ENCODE measurements at places on chromosomes 6 and 20.
A peak's percentile ranks its signal among the peaks of the same experiment; 100 is the strongest.

DNA sequence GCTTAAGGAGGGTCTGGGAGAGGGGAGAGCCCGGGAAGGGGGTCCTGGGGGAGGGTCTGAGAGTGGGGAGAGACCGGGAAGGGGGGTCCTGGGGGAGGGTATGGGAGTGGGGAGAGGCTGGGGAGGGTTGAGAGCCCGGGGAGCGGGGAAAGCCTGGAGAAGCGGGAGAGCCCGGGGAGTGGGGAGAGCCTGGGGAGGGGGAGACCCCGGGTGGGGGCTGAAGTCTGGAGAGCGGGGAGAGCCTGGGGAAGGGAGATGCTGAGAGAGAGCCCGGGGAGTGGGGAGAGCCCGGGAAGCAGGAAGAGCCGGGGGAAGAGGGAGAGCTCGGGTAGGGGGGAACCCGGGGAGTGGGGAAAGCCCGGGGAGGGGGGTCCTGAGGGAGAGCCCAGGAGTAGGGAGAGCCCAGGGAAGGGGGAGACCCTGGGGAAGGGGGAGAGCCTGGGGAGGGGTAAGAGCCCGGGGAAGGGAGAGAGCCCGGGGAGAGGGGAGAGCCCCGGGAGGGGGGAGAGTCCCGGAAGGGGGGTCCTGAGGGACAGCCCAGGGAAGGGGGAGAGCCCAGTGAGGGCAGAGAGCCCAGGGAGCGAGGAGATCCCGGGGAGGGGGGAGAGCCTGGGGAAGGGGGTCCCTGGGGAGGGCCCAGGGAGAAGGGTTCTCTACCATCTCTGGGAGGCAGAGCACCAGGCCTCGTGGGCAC lies 148.5 kb downstream of the SYNDIG1 start:
- DNase-seq, result no peak

DNA sequence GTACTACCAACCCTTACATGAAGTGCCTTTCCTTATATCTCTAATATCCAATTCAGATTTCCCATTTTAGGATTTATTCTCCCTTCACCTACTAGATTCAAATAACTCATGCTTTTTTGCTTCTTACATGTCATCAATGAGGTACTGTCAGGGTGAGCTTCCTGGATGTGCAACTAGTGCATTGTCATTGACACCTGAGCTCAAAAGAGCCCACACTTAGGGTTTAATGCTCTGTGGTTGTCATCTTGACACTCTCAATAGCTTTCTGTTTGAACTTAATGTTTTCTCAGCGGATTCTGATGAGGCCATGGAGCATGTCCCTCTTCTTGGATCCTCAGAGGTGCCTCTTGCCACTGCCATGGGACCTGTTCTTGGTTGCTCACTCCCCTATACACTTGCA lies 1033.3 kb upstream of the EYS start:
- DNase-seq, result no peak

- no peak for DNase-seq
Measured at GRCh38 chr20:50746138-50746940, 15.0 kb downstream of the PARD6B start.

- DNase-seq, result no peak
Measured at GRCh38 chr20:63235399-63235983, at the start of gene BIRC7. Gene BIRC7 (plus strand): TSS chr20:63235905. CDS start chr20:63236097, 192 bp downstream.

- no peak for DNase-seq
Measured at GRCh38 chr20:4552075-4552640, 169.6 kb upstream of the PRND start.

- no peak for DNase-seq
Measured at GRCh38 chr6:120303527-120303926, 954.0 kb upstream of the MAN1A1 start.

GRCh38 chr6:84193114-84193708 lies 34.2 kb downstream of the CEP162 start:
- DNase-seq, result no peak

- DNase-seq, result peak; percentile 20
Measured at GRCh38 chr20:35005463-35005961, 49.8 kb downstream of the MYH7B start.

DNA sequence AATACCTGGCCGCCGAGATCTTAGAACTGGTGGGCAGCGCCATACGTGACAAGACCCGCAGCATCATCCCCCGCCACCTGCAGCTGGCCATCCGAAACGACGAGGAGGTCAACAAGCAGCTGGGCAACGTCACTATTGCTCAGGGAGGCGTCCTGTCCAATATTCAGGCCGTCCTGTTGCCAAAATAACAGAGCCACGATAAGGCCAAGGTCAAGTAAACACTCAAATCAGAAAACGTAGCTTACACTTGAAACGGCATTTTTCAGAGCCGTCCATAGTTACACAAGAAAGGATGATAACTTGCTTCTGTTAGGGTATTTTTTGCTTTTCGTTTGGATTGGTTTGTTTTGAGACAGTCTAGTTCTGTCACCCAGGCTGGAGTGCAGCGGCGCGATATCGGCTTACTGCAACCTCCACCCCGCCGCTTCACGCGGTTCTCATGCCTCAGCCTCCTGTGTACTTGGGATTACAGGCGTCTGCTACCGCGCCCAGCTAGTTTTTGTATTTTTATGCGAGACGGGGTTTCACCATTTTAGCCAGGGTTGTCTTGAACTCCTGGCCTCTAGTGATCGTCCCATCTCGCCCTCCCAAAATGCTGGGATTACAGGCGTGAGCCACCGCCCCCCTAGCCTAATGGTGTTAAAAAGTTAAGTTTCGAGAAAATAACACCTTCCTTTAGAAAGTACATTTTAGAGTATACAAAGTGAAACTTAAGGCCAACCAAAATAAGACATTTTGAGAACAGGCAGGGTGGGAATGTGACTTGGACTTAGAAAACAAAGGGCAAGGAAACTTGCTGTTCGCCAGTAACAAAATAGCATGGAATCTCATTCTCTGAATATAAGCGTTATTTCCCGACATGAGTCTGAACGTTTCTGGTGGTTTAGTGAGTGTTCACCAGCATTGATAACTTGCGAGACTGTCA lies 42.8 kb upstream of the HFE start:
- DNase-seq, result peak; percentile 53

GRCh38 chr20:62368976-62369814 lies 2.1 kb upstream of the LAMA5 start:
- DNase-seq, result no peak

- no peak for DNase-seq
Measured at GRCh38 chr6:40899684-40900155, 139.3 kb downstream of the UNC5CL start.

DNA sequence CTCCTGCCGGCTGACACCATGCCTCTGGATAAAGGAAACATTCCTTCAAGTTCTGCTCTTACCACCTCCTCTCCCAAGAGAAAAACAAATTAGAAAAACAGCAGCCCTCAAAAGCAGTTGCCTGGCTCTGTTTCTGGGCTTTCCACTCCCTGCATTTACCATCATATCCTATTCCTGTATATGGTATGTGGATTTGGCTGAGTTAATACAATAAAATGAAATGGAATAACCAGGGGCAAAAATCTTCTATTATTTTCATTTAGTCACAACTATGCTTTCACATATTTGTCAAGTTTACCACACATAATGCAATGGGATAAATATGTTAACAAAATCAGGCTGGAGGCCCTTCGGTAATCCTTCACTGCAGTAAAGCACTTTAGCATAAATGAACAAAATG lies 34.3 kb downstream of the COL12A1 start:
- DNase-seq, result no peak

DNA sequence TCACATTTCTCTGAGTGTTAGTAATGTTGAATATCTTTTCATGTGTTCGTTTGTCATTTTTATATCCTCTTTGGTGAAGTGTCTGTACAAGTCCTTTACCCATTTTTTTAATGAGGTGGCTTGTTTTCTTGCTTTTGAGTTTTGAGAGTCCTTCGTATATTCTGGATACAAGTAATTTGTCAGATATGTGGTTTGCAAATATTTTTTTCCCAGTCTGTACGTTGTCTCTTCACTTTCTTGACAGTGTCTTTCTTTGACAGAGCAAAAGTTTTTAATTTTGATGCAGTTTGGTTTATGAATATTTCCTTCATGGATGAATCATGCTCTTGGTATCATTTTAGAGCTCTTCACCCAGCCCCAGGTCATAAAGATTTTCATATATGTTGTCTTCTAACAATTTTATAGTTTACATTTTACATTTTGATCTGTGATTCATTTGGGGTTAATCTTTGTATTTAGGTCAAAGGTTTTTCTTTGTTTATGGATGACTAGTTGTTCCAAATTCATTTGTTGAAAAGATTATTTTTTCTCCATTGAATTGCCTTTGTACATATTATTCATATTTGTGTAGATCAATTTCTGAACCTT lies 152.5 kb downstream of the MRPL14 start:
- DNase-seq, result no peak

- DNase-seq, result no peak
Measured at GRCh38 chr20:52622081-52622480, 350.1 kb upstream of the TSHZ2 start.

GRCh38 chr6:53928641-53929040 lies 133.8 kb downstream of the LRRC1 start:
- DNase-seq, result no peak

GRCh38 chr6:145372671-145373151 lies 362.6 kb downstream of the EPM2A start:
- DNase-seq, result no peak

- DNase-seq, result peak; percentile 87
Measured at GRCh38 chr20:57089699-57090144, 176.7 kb downstream of the BMP7 start.

DNA sequence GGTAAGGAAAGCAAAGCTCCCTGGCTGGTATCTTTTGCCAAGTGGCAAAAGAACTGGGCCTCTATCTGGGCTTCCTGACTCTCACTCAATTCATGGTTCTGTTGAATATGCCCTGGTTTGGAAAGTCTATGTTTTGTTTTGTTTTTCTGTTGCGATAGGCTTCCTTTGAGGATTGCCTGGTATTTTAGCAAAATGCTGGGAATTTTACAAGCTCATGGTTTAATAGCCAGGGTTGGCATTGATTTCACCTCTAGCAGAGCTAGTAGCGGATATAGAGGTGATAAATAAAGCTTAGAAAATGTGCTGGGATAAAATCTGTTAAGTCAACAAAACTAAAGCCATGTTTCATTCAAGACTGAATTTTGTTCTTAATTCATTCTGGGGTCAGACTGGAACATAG lies 109.9 kb downstream of the RNF144B start:
- no peak for DNase-seq

DNA sequence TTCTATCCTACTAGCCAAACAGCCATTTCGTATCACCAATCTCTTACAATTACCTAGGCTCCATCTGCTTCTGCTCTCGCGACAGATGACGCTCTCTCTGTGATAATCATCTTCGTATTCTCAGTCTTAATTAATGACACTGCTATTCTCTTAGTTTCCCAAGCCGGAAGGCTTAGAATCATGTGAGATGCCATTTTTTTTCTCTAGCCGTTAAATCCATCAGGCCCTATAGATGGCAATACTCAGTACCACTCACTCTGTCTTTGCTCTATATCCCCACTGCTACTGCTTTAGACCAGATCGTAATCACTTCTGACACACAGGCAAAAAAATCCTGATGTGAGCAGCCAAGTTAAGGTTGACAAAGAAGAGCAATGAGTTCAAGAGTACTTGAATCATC lies 2.1 kb upstream of the THEMIS start:
- DNase-seq, result no peak

GRCh38 chr6:34132486-34133185 lies 13.3 kb downstream of the GRM4 start:
- peak; percentile 50 for DNase-seq

- DNase-seq, result no peak
Measured at GRCh38 chr6:43945768-43946080, 175.7 kb downstream of the VEGFA start.

DNA sequence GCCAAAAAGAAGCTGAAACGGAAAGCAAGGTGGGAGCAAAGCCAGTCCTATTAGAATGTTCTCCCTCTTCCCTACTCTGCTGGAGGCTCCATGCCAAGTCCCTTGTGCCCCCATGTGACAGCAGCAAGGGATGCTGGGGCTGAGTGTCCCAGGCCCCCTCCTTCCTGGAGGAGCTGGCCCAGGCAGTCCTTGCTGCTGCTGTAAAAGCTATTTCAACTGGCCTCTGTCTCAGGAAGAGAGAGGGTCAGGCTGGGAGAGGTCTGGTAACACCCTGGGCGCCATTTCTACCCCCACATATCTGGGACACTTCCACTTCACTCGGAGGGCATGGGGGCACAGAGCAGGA lies 25.0 kb downstream of the TTBK1 start:
- DNase-seq, result no peak

DNA sequence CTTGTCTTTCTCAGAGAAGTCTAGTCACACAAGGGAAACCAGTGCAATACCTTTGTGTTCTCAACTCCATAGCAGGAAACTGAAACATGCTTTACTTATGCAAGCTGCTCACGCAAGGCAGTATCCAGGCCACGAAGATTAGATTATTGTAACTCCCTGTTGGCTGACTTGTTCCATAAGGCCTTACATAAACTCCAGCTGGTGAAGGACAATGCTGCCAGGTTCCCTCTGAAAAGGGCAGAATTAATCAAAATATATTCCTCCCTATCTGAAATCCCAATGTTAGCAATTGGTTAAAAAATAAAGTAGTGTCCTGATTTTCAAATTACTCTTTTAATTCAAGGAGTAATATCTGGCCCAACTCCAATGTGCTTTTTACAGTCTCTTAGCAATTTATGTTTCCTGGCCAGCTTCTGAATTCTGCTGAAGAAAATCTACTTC lies 966.6 kb downstream of the HACE1 start:
- no peak for DNase-seq

DNA sequence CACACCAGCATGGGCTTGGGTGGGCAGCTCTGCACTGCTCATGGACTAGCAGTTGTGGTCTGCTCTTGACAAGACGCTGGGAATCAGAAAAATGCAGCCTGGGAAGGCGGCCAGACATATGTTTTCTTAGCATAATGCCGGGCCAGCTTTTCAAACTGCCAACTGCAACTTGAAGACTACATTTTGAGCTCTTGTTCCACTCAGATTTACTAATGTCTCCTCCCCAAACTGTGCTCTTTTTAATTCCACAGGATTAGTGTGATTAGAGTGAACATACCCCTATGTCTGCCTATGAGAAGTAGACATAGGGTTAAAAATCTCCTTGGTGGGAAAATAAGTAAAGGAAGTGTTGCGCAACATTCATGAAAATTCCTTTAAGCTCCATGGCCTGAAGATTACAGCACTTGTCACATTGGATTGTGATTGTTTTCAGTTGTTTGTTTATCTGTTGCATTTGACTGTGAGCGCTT lies 5.3 kb upstream of the FNDC1 start:
- no peak for DNase-seq

GRCh38 chr6:13072686-13073347 lies 255.5 kb downstream of the TBC1D7 start:
- DNase-seq, result no peak

GRCh38 chr6:147285087-147285855 lies 81.1 kb downstream of the STXBP5 start:
- no peak for DNase-seq

- DNase-seq, result no peak
Measured at GRCh38 chr6:14037402-14038277, 79.9 kb upstream of the CD83 start.

DNA sequence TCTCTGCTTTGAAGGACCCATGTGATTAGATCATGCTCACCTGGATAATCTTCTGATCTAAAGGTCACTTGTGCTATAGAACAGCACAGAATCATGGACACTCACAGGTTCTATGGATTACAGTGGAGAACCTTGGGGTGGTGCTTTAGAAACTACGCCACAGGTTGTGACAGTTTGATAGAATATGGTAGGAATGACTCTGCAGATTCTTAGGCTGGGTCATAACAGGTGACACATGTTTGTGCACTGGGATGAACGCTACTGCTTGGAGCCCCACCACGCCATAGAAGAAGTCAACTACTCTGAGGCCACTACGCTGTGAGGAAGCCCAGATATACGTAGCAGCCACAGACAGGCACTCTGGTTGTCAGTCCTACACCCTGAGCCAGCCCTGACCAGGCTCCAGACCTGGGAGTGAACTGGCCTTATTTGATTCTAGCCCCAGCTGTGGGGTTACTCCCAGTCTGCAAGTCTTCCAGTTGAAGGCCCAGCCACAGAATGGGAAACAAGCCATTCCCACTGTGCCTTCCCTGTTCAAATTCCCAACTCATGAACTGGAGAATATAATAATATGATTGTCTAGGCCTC lies 99.0 kb upstream of the SLC24A3 start:
- DNase-seq, result no peak
